Retina (tissue), 1 donor: ENCODE measurements at places on chromosomes 12 and 14.

- DNase-seq, result no peak
Observed at GRCh38 chr12:101018540-101018939, 191.5 kb downstream of the SLC5A8 start.

- peak; percentile 62 for DNase-seq
Observed at GRCh38 chr14:39102265-39102968, 618 bp downstream of the SEC23A start.

- no peak for DNase-seq
Observed at GRCh38 chr14:105131241-105131640, 37.3 kb downstream of the JAG2 start.

DNA sequence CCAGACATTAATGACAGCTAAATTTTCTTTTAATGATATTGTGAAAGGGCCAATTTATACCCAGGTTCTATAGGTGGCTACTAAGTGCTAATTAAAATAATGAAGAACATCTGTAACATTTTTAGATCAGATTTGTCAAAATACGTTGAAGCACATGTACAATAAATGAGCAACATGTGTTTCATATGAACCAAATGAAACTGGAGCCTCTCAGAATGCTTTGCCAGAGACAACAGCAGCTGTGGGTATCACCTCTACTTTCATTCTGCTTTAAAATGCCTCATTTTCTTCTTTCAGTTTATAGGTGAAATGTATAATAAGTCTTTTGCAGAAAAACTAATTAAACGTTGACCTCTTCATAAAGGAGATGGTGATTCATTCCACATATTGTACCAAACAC lies 26.1 kb upstream of the MYF6 start:
- no peak for DNase-seq

DNA sequence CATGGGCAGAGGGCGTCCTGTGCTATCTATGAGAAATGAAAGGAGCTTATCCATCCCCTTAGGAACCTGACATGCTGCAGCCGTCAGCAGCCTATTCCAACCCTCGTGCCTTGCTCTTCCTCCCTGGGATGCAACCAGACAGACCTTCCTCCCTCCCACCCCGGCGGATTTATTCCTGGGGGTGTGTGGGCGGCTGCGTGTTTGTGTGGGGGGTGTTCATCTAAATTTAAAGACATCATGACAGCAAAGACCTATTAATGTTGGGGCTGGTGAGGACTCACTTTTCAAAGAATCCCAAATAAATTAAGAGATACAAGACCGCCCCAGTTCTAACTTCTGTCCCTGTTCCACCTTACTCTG lies 52.0 kb downstream of the WSCD2 start:
- no peak for DNase-seq

DNA sequence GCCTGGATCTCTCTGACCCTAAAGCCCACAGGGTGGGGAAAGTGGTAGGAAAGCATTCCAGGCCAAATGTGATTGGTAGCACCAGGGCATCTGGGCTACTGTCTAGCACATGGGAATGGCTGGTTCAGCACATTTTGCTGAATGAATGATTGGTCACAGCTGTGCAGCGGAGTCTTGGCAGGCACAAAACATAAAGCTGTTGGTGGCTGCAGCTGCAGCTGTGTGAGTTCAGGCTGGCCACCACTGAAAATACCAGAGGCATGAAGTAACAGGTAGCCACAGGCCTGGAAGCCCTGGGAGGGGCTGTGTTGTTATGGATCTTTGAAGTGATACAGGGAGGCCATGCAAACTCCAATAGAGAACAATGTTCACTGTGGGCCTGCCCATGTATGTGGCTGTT lies 72.7 kb downstream of the MYRFL start:
- peak; percentile 48 for DNase-seq

DNA sequence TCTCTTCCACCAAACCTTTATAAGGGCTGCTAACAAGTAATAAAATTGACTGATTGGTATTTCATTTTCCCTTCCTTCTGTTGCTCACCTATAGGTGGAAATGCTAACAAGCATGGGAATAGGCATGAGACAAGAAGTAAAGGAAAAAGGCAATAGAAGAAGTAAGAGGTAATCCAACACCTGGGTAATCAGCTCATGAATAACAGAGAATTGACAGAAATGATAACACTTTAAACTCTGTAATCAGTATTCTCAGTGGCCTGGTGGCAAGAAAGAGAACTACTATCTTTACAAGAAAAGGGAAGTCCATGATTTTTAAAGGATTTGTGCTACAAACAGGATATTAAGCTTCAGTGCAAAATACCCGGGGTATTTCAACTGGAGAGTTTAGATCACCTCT lies 737.8 kb downstream of the RERGL start:
- no peak for DNase-seq

DNA sequence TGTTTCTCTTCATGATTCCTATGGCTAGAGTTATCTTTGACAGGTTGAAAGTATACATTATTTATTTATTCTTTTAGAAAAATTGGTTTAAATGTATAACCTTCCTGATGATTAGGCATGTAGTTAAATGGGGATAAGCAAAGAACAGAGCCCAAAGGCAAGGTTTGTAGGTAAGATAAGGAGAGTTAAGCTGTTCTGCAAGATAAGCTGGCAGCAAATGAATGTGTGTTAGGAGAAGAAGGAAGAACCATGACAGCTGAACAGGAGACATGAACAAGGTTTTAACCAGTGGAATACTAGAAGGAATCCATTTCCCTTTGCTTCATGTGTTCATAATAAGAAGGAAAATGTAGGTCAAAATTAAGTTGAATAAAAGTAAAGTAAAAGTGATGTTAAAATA lies 1330.1 kb upstream of the USP15 start:
- DNase-seq, result no peak

GRCh38 chr12:96121271-96121711 lies 72.9 kb upstream of the ELK3 start:
- DNase-seq, result no peak

DNA sequence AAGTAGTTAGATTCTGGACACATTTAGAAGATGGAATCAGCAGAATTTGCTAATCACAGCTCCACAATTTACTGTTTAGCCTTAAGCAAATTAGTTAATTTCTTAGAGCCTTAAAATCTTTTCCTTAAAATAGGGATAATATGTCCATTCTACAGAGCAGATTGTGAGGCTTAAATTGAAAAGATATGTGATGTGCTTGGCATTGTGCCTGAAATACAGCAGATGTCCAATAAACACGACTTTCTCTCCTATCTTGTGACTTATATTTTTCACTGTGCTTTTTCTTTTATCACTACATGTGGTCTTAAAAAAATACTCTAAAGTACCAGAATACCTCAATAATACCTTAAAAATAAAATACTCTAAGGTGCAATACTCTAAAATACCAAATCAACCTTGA lies 30.6 kb downstream of the CCER1 start:
- DNase-seq, result no peak

GRCh38 chr12:13304924-13305323 lies 108.4 kb downstream of the EMP1 start:
- peak; percentile 17 for DNase-seq
